SW480 (cell line): ENCODE measurements at places on chromosomes 12 and 14.

DNA sequence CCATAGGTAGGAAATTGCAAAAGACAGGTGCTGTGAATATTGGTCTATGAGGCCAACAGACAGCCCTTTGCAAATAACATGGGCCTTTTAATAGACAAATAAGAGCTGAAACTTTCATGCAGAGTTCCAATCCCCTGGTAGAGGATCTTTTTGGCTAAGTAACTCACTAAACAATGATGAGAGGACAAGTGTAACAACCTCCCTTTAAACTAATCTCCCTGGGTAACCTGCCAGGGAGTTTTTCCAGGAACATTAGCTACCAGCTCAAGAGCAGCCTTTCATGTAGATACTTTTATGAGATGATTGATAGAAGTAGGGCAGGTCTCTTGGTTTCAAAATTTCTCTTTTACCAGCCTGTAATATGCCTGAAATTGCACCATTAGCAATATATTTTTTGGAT lies 13.8 kb upstream of the CACNA1C start:
- DNase-seq: no peak

DNA sequence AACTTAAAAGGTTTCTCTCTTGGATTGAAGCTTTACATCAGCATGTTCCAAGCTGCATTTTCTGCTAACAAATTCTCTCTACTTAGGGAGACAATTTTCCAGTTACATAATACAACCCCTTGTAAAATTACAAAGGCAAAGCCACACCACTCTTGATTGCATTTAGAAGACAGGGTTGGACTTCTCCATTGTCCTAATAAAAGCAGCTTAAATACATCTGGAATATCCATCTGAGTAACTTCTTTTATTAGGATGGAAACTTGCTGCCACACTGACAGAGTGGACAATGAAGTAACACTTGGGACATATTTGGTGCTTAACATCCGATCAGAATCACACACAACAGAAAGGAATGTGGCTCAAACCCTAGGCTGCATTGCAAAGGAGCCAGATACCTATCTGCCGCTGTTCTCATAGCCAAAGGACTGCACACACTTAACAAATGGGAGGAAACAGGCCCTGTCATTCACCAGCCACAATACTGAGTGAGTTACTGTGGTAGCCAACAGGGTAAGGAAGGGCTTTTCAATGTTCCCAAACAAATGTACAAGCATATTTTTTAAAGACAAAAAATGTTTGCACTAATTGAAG lies 157.2 kb downstream of the PAX9 start:
- no peak for DNase-seq

- DNase-seq: no peak
Observed at GRCh38 chr14:45651890-45652289, 398.9 kb upstream of the MIS18BP1 start.

DNA sequence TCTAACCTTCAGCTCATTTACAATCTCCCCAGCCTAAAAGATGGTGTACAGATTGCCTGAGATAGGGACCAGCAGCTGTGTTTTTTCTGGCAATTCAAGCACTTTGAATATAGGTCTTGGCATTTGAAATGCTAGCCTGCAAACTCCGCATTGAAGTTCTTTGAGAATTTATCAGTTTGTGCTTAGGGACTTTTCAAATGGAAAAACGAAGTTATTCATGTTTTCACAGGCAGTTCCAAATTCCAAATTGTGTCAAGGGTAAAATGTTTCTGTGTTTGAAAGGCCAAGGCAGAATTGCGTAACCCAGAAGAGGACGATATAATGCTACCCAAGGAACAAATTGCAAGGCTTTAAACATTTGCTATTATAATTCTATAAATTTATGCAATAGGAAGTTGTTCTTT lies 168.9 kb upstream of the RASSF8 start:
- no peak for DNase-seq

- no peak for DNase-seq
Observed at GRCh38 chr14:100393362-100393761, 70.2 kb downstream of the SLC25A47 start.
